ENCODE measurements at places on chromosomes 16 and 17.
A peak's percentile ranks its signal among the peaks of the same experiment; 100 is the strongest.

GRCh38 chr16:57555831-57556230 lies 13.4 kb downstream of the ADGRG5 start:
- DNase-seq: no peak

DNA sequence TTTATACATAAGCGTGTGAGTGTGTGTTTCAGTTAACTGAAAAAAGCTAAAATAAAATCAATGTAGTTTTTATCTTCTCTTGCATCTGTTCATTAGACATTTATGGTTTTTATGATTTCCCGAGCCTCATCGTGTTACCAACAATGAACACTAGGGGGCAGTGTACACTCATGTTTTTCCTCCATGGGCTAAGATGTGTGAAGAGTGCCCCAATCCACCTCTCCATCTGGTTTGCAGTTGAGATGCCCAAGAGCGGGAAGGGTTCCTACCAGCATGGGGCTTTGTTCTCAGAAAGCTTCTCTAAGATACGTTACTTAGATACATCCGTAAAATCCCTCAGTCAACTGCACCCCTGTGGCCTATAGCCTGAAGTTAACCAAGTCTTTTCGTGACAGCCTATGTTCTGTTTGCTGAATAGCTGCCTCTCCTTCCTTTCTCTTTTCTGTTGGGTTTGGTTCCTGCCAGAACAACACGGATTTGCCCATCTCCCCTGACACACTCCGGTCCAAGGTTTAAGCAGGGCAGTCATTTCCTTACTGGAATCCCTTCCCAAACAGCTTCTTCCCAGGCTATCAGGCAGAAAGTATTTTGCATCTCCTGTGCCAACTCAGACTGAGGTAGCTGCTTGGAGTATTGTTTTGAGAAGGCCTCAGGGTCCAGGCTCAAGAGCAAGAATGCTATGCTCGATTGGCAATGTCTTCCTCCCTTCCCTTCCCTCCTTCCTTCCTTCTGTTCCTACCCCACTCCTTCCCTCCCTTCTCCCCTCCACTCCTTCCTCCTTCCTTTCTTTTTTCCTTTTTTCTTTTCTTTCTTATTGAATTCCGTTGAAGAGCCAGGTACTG lies 12.9 kb upstream of the ELAC2 start:
- DNase-seq: peak; percentile 43

- no peak for DNase-seq
Measured at GRCh38 chr16:84098939-84099338, 17.8 kb downstream of the MBTPS1 start.

- DNase-seq: no peak
Measured at GRCh38 chr17:49851387-49852291, 3.8 kb upstream of the TAC4 start.

DNA sequence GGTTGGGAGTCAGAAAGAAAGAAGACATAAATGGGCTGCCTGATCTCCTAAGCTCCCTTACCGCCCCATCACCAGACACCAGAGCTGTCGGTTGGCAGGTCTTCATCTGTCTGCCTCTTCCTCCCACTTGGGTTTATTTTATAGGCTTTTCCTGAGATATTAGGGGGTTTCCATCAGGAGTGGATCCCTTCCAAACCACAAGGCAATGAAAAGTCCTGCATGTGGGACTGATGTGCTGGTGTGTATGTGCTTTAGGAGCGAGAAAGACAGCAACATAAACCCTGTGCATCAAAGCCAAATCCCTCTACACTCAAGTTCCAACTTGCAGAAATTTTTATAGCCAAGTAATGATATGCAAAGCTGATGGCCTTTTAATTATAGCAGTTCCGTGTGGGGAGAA lies 389.5 kb downstream of the SLC39A11 start:
- no peak for DNase-seq

GRCh38 chr16:31215287-31216162 lies 1.4 kb downstream of the PYDC1 start:
- peak; percentile 85 for DNase-seq

DNA sequence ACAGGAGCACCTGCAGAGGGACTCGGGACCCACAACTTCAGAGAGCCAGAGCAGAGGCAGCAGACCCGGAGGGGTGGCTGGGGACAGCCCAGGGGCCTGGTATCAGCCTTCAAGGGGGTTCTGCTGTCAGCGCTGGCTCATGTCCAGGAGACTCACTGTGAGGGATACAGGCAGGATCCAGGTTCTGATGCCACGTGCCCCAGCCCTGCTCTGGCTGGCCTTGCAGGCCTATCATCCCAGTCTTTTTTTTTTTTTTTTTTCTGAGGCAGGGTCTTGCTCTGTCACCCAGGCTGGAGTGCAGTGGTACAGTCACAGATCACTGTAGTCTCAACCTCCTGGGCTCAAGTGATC lies 9.0 kb upstream of the MTSS2 start:
- no peak for DNase-seq

- no peak for DNase-seq
Measured at GRCh38 chr17:49195751-49196150, 14.6 kb downstream of the GNGT2 start.

- no peak for DNase-seq
Measured at GRCh38 chr16:6483469-6484033, 849.1 kb upstream of the RBFOX1 start.

DNA sequence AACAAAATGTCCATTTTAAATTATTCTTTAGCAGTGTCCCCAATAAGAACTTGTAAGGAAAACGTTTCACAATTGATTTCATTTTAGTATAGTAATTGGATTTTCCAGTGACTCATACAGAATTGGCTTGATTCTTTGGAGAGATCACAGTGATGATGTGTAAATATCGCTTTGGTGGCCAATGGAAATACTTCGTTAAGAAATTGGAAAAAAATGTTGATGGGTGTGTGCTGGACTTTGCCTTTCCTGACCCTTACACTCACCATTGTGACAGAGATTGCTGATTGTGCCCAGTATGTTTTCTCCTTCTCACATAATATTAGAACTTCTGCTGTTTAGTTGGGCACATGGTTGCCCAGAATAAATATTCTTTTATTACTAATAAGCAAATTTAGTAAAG lies 7.4 kb upstream of the EFCAB13 start:
- DNase-seq: no peak

- peak; percentile 76 for DNase-seq
Measured at GRCh38 chr17:31533546-31534155, 142.2 kb downstream of the RAB11FIP4 start.

- DNase-seq: no peak
Measured at GRCh38 chr16:88920618-88921590, 54.4 kb upstream of the PABPN1L start.

GRCh38 chr16:89003831-89004208 lies 26.8 kb upstream of the CBFA2T3 start:
- DNase-seq: no peak

GRCh38 chr16:88754912-88755744 lies 29.9 kb downstream of the PIEZO1 start:
- no peak for DNase-seq

DNA sequence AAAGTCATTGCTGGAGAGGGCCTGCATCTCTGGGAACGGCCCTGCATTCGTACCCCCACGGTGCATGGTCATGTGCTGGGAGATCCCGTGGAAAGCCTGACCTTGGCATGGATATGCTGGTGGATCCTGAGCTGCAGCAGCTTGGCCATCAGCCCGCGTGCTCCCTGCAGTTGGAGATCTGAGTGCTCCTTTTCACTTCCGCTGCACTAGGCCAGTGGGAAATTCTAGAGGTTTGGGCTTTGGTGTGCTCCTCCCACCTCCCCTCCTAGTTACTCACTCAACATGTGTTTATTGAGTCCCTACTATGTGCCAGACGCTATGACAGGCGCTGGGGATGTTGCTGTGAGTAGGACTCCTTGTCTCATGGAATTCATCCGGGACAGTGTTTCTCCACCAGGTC lies 91.1 kb downstream of the RGS9 start:
- no peak for DNase-seq

DNA sequence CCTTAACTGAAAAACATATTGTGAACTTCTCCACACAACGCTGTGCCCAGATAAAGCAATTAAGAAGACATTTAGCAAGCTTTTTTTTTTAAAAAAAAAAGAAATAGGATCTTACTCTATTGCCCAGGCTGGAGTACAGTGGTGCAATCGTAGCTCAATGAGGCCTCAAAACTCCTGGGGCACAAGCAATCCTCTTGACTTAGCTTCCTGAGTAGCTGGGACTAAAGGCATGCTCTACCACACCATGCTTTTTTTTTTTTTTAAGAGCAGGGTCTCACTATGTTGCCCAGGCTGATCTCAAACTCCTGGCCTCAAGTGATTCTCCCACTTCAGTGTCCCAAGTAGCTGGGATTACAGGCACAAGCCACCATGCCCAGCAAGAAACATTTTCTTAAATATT lies 20.1 kb downstream of the AP1G1 start:
- DNase-seq: no peak

- DNase-seq: no peak
Measured at GRCh38 chr17:49287481-49287880, 56.9 kb upstream of the PHOSPHO1 start.

DNA sequence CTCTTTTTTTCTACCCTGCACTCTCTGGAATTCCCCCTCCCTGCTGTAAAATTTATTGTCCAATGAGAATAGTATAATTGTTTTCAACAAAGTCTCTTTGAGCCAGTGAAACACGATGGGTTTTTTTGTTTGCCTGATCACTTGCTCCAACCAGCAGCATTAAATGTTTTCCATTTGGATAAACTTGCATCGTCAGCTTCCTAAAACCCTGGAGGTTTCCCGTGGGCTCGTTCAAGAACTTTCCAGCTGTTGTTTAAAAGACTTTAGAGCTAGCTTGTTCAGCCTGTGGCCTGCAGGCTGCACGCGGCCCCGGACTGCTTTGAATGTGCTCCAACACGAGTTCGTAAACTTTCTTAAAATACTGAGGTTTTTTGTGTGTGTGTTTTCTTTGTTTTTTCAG lies 14.9 kb downstream of the NAGPA start:
- no peak for DNase-seq

DNA sequence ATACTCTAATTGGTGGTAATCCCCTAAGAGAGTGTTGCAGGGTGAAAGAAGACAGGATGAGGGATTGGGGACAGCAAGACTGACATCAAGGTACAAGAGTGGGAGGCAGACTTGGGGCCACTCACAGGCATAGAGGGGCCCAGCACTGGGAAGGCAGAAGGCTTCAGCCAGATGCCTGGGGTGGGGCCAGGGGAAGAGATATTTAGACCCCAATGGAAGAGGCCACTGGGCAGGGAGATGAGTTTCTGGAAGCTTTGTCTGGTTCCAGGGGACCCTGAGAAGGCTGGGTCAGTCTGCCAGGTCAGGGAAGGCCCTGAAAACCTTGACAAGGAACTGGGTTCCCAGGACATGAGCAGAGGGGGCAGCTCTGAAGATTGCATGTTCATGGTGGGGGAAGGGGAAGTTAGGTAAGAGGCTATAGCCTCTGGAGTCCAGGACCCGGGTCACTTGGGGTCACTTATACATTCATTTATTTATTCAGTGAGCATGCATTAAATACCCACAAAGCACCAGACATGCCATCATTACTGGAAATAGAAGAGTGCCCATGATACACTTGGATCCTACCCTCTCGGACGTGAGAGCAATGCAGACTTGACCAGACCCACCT lies 92.9 kb downstream of the TMEM132E start:
- DNase-seq: no peak

Data from RKO (cell line).